ENCODE measurements at places on chromosomes 3 and 15.

- peak; percentile 98 for DNase-seq
Observed at GRCh38 chr3:56783644-56784447, 17.9 kb downstream of the ARHGEF3 start.

- no peak for DNase-seq
Observed at GRCh38 chr15:63180746-63181145, 8.7 kb upstream of the RAB8B start.

DNA sequence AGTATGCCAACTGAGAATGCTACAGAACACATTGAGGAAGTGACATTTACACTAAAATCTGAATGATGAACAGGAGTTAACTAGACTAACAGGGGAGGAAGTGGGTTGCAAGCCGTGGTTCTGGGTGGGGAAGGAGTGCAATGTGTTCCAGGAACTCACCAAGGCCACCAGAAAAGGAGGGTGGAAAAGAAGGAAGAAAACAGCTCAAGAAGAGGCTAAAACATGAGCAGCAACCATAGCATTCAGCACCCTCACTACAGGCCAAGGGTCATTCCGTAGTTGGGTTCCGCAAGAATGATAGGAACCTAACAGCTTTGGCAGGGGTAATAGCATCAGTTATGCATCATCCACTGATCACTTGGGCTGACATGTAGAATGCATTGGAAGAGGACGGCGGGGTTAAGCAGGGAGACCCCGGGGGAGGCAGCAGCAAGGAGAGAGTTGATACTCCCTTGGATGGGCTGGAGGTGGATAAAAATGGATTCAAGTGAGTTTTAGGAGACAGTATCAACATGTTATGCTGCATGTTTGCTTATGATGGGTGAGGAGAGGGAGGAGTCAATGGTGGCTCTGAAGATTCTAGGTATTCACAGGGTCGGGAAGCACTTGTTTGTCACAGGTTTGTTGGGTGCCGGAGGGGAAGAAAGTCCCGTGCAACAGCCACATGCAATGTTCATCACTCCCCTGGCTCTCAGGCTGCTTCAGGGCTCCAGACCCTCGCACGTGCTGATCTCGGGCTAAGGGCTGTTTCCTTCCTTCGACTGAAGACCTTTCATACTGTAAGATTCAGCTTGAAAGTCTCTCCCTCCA is 53.2 kb downstream of the LIPC start:
- peak; percentile 95 for DNase-seq

DNA sequence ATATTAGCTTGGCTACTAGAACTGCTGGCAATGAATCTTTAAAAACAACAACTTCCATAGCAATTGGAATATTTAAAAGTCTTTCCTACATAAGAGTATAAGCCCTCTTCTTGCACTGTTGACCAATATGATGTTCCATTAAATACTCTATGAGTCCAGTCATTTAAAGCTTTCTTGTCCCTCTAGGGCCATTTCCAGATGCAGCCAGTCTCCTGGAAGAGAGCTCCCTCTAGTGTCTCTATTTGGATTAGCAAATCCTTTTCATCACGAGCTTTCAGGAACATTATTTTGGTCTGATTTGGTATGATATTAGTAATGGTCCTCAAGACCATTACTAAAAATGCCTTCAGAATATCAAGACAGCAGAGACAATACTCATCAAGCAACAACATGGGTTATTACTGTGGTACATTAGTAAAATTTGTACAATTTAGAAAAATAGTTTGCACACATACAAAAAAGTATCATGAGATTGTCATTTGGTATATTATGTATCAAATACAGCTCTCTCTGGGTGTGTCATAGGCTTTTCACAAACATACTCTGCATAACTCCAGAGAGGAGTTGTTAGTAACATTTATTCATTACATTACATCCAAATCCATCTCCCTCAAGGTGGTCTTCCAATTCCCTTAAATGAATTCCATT is 101.3 kb downstream of the DPH6 start:
- DNase-seq: peak; percentile 54

GRCh38 chr3:190012314-190012782 is 108.3 kb downstream of the P3H2 start:
- no peak for DNase-seq

All from KBM-7 (cell line).